ENCODE measurements at places on chromosomes 6 and 20.

- no peak for DNase-seq
These were observed 327.8 kb upstream of the MAN1A1 start for GRCh38 chr6:119677384-119677783.

GRCh38 chr20:58199469-58199868 lies 29.0 kb downstream of the ANKRD60 start:
- DNase-seq = no peak

GRCh38 chr6:157951828-157952227 lies 29.8 kb upstream of the SYNJ2 start:
- no peak for DNase-seq

DNA sequence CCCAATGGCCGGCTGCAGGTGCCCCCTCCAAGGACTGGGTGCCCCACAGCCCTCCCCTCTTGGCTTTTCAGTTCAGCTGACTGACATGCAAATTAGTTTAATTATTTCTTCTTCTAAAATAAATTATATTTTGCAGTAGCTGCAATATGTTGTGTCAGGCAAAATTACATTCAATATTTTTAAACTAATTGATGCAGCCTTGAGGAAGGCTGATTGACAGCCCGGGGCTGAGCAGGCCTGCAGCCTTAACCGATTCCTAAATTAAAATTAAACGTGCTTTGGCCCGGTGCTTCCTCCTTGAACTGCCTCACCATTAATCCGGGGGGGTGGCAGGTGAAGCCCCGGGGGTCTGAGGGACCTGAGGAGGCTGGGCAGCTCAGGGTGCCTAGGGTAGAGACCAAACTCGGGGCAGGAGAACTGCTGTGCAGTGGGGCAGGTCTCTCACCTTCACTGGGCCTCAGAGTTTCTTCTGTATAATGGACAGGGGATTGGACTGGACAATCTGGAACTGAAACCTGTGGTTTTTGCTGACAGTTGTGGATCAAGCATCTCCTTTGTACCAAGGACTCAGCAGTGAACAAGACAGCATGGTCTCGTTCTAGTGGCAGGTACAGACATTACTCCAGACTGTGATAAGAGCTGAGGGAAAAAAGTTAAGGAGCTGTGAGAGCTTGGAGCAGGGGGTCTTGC lies 72.5 kb downstream of the CD40 start:
- no peak for DNase-seq

DNA sequence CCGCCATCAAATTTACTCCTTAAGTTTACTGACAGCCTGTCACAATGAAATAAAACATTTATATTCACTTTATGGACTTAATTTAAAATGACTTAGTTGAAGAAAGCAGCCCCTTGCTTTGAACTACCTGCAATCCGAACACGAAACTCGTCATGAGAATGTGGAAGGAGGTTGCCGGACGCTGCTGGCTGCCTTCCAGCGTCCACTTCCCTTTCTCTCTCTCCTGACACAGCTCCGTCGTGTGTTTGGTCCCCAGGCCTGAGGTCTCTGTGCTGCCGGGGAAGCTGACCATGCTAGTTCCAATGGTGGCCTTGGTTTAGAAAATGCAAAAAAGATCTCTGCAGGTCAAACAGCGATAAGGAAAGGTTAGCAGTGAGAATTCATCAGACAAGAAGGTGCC lies 519.7 kb downstream of the CDH26 start:
- no peak for DNase-seq

DNA sequence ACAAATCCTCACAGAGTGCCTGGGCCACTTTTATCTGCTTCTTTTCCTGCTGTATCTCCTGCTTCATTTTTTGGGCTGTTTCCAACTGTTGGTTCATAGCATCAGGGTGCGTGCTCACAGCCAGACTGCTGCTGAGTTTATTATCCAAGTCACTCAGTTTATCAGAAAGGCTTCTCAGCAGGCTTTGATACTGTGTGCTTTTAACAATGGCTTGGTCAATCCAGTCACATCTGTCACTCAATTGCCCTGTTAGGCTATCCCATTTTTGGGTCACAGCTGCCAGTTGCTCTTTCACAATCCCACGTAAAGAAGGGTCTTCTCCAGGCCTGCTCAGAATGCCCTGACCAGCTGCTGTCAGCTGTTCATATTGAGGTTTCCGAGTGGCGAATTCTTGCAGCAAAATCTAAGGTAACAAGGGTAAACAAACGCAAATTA lies 87.2 kb downstream of the DST start:
- no peak for DNase-seq

- no peak for DNase-seq
These were observed 39.6 kb upstream of the MLN start for GRCh38 chr6:33843131-33844121.

DNA sequence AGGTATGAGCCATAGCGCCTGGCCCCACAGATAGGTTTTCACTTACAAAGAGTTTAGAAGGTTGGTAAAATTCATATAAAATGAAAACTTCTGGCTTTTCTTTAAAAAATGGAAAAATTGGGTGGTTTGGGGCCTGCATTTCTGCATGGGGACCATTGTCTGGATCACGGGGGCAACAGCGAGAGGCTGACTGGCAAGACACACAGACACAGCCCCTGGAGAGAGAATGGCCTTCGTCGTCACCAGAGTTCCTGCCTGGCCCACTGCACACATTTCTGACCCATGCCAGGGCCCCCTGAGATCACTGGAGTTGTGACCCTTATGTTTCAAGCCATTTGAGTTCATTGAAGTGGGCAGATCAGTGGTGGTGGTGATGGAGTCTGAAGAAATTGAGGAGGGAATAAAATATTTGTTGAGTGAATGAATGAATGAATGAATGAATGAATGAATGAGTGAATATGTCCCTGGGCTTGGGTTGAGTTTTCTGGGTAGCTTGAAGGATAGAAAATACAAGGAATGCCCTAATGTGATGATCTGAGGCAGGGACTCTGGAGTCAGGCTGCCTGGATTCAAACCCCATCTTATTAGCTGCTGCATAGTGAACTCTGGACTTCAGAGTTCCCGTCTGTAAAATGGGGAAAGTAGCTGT lies 173.8 kb downstream of the ZFP64 start:
- no peak for DNase-seq

DNA sequence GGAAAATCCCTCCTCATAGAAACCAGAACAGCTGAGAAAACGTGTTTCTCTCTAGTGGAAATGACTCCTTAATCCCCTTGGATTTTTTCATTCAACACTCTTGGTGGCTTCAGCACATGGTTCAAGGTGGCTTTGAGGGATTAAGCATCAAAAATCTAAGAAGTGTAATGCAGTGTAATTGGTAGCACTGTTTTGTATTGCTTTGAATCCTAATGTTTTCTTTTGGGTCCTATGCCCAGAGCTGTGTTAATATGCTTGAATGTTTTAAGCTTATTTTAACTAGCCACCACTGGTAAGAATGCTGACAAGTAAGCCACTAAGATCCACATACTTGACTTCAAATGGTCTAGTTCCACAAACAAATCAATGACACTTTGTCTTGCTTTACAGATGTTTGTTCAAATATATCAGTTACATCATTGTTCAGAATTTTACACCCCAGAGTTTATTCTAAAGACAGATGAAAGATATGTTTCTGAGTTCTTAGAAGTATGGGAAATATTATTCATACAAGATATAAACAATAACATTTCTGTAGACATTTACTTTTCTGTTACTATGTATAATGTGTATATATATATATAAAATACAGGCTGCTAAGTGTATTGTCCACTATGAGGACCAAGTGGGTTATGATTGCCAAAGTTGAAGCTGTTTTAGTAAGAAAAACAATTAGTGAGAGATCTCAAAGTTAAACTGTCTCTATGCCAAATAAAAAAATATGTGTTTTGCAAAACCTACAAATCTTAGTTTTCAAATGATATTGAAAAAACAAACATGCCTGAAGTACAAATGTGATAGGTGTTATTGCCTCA lies 220.8 kb downstream of the OGFRL1 start:
- DNase-seq = no peak

GRCh38 chr6:43917878-43918382 lies 147.9 kb downstream of the VEGFA start:
- no peak for DNase-seq

DNA sequence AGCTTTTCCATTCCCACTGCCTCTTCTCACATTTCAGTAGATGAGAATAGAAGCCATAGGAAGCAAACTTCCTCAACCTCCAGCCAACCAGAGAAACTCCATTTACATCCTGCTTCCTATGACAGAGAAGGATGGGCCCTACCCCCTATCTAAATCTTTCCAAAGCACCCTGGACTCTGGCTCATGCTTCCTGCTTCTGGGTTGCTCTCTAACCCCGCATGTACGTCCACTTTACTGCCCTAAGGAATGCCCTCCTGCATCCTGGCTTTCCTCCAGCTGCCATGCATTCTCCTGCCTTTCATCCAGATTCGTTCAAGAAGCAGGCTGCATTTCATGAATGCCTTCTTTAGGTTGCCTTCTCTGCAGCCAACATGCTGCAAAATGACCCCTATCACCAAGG lies 91.9 kb downstream of the FAM217A start:
- DNase-seq = no peak

GRCh38 chr6:41723530-41724227 lies 11.7 kb downstream of the TFEB start:
- peak; percentile 92 for DNase-seq

DNA sequence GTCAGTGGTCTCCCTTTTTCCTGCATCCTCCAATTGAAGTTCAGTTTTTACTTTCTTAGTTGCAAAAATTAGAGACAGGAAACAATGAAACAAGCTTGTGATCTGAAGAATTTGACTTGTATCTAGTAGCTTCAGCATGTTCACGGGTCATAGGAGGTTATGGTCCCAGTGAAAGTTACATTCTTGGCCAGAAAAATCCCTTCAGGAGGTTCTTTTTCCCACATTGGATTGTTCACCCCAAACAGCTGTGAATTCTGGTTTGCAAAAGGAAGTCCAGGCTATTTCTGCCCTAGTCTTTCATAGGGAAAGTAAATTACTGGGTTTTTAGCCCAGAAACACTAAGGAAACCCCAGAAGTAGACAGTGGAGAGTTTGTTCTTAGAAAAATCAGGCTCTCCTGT lies 8.1 kb downstream of the ANKS1A start:
- no peak for DNase-seq

GRCh38 chr20:54212226-54212625 lies 4.3 kb downstream of the PFDN4 start:
- DNase-seq = no peak

DNA sequence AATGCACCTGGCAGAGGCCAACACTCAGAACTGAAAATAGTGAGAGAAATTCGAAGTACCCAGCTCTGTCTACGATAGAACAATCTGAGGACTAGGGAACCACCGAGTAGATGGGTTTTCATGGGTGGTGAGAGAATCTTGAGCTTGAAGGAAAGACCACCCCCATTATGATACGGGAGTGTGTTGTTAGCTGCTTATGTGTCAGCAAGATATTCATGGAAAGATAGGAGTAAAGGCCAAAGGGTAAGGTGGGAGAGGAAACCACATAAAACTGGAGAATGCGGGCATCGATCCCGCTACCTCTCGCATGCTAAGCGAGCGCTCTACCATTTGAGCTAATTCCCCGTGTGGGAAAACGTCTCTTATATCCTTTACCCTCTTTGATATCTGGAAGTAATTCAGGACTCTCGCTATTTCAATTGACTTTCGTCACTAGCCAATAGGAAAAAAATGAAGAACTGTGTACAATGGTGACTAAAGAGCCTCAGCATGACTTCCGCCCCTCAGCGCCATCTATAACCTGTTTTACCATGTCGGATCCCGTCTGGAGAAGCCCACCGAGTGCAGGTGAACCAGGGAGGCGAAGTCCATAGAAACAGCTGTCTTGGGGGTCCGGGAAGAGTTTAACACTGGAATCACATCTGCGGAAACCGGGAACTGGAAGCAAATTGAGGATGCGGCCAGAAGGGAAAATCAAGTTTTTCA lies 25.0 kb upstream of the ABT1 start:
- DNase-seq = peak; percentile 76

- no peak for DNase-seq
These were observed 968.7 kb upstream of the ADGRB3 start for GRCh38 chr6:67666177-67666964.

- peak; percentile 78 for DNase-seq
These were observed 5.5 kb upstream of the HLA-E start for GRCh38 chr6:30483677-30484279.

DNA sequence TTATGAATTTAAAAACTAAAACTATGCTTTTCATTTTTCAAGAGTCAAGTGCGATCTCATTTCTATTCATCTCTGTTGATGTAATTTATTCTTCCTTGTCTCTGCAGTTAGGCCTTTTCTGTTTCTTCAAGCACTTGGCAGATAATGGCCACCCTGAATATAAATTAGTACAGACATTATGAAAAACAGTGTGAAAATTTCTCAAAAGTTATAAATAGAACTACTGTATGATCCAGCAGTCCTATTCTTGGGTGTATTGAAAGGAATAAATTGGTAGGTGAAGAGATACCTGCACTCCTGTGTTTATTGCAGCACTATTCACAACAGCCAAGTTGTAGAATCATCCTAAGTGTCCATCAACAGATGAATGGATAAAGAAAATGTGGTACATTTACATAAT lies 248.3 kb downstream of the DOK5 start:
- DNase-seq = no peak

DNA sequence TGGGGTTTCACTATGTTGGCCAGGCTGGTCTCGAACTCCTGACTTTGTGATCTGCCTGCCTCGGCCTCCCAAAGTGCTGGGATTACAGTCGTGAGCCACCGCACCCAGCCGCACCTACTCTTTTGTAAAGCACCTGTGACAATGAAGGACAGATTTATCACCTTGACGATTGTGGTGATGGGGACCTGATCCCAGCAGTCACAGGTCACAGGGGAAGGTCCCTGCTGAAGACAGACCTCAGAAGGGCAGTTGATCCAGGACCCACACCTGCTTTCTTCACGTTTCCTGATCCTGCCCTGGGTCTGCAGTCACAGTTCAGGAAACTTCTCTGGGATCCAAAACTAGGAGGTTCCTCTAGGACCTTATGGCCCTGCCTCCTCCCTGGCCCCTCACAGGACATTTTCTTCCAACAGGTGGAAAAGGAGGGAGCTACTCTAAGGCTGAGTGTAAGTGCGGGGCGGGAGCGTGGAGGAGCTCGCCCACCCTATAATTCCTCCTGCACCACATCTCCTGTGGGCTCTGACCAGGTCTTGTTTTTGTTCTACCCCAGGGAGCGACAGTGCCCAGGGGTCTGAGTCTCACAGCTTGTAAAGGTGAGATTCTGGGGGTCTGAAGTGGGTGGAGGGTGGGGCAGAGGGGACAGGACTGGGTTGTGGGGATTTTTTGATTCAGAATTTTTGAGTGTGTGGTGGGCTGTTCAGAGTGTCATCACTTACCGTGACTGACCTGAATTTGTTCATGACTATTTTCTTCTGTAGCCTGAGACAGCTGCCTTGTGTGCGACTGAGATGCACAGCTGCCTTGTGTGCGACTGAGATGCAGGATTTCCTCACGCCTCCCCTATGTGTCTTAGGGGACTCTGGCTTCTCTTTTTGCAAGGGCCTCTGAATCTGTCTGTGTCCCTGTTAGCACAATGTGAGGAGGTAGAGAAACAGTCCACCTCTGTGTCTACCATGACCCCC lies 3.0 kb downstream of the HLA-E start:
- no peak for DNase-seq

GRCh38 chr6:109662192-109662591 lies 28.8 kb downstream of the AK9 start:
- no peak for DNase-seq

- peak; percentile 83 for DNase-seq
These were observed 9.4 kb upstream of the AVP start for GRCh38 chr20:3093861-3094361.

GRCh38 chr6:129889580-129889979 lies 28.5 kb upstream of the TMEM244 start:
- DNase-seq = no peak

- DNase-seq = no peak
These were observed 42.8 kb downstream of the MMS22L start for GRCh38 chr6:97240222-97240621.

All from Kasumi-1 (cell line).